ENCODE measurements at places on chromosomes 12 and 14.

GRCh38 chr14:31884238-31884637, 192.9 kb upstream of the ARHGAP5 start:
- DNase-seq = no peak

GRCh38 chr14:38121320-38122020, 86.2 kb upstream of the SSTR1 start:
- no peak for DNase-seq

DNA sequence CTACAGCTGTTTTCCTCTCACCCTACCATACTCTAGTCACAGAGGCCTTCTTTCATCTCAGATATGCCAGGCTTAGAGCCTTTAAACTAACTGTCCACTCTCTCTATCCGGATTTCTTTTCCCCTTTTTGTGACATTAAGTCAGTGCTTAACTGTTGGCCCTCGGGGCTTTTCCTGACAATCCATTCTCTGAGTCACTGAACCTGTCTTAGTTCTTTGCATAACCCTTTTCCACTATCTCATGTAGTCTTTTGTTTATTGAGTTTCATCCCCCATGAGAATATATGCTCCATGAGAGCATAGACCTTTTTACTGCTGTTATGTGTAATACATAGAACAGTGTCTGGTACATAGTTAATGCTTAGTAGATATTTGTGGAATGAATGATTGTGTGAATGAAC, 68.7 kb downstream of the PLEKHA5 start:
- DNase-seq = no peak

GRCh38 chr12:107853479-107853878, 79.0 kb downstream of the ASCL4 start:
- no peak for DNase-seq

DNA sequence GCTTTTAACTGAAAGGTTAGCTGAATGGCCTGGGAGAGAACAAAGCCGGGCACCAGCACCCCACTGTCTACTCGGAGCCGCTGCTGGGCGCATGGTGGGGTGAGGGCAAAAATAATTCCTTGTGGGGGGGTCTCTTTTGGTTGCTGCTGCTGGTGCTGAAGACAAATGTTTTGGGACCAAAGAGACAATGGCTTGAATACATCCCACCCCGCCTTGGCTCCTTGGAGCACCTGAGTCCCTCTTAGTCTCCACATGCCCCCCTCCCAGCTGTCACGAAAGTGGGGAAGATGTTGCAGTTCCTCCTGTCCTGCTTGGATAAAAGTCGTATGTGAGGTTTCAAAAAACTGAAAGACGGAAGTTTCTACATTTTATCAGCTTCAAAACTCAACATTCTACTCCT, 85.0 kb downstream of the PIWIL1 start:
- DNase-seq = no peak
